CD4-positive, alpha-beta T cell treated with Interleukin-2 at 100 ng/mL for 4 hours (primary cell): ENCODE measurements at places on chromosomes 4 and X.
A peak's percentile ranks its signal among the peaks of the same experiment; 100 is the strongest.

DNA sequence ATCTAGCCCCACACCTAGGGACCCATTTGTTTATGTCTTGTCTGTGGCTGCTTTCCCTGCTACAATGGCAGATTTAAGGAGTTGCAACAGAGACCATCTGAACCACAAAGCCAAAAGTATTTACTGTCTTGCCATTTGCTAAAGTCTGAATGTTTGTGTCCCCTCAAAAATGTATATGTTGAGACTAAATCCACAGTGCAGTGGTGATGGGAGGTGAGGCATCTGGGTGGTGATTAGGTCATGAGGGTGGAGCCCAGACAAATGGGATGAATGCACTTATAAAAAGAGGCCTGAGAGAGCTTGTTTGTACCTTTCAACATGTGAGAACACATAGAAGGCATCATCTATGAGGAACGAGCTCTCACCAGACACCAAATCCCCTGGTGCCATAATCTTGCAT, 137.3 kb downstream of the TMEM144 start:
- no peak for DNase-seq

DNA sequence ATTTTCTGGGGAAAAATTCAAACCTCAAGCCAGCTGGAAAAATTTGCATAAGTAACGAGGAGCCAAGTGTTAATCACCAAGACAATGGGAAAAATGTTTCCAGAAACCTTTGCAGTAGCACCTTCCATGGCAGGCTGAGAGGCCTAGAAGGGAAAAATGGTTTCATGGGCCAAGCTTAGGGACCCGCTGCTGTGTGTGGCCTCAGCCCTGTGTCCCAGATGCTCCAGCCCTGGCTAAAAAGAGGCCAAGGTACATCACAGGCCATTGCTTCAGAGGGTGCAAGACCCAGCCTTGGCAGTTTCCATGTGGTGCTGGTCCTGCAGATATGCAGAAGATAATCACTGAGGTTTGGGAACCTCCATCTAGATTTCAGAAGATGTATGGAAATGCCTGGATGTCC, 98.3 kb upstream of the NWD2 start:
- DNase-seq: no peak

DNA sequence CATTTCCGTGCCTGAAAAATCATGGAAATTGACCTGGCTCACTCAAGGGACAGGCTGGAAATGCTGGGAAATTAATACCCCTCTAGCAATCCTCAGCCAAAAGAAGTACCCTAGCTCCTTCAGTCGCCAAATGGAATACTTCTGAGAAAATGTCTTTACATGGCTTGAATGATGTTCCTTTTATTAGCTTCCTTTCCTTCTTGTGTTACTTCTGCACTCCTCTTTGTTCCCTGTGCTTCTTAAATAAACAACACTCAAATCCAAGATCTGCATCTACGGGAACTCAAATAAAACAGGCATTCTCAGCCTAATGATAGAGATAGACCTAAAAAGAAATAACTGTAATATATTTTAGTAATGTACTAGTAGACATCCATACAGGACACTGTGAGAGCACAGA, 36.1 kb downstream of the SPARCL1 start:
- no peak for DNase-seq

DNA sequence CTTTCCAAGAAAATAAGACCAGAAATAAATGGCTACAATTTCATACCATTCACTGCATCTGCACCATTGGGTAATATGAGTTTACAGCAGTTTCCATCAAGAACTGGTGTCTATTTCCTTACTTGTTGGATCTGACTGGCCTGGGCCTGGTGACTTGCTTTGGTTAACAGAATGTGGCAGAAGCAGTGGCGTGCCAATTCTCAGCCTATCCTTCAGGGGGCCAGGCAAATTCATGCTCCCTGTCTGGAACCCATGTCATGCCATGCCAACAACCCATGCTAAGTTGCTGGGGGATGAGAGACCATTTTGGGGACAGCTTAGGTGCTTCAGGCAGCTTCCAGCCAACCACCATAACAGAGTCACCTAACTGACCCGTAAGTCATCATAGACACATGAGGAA, 656.7 kb downstream of the SPOCK3 start:
- no peak for DNase-seq

GRCh38 chr4:96352051-96352517, 512.2 kb downstream of the PDHA2 start:
- no peak for DNase-seq

DNA sequence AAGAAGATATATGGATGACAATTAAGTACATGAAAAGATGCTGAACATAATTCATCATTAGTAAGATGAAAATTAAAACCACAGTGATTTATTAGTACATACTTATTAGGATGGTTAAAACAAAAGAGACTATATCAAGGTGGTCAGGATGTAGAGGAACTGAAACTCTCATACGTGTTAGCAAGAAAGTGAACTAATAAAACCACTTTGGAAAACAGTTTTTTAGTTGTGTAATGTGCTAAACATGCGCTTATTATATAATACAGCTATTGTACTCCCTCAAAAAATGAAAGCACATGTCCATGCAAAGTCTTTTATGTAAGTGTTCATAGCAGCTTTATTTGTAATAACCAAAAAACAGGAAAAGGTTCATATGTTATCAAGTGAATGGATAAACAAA, 89.9 kb upstream of the KCTD8 start:
- DNase-seq: no peak

- DNase-seq: no peak
Observed at GRCh38 chrX:132602701-132603100, 113.9 kb upstream of the MBNL3 start.

GRCh38 chr4:142960867-142961644, 115.0 kb upstream of the INPP4B start:
- DNase-seq: no peak

DNA sequence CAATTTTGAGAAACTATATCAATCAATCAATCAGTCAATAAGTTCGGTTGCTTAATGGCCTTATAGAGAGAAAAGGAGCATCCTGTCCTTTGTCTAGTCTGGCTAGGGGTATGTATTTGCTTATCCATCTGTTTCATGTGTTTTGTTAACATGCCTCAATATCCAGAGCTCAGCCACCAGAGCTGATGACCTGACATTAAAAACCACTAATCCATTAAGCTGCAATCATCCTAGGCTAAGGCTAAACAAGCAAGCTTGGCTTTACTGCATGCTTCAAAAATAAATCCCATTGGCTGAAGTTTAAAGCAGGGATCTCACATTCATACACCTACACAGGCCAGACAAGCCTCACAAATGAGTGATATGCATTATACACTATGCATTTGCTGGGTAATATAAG, 139.7 kb downstream of the INPP4B start:
- no peak for DNase-seq

DNA sequence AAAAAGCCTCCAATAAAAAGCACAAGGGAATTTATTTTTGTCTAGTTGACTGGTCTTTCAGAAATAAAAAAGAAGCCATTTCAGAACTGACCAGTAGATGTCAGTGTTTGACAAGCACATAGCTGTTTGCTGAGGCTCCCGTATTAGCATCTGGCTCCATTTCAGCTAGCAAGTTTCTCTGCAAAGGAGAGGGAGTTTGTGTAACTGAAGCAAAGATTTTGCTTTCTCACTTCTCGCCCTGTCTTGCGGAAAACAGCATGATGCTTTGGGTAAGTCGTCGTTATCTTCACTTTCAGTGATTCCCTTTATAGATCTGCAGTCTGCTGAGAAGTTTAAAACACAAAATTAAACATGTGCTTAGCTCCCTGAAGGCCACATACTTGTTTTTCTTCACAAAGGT, 85.5 kb downstream of the CT47B1 start:
- peak; percentile 59 for DNase-seq

DNA sequence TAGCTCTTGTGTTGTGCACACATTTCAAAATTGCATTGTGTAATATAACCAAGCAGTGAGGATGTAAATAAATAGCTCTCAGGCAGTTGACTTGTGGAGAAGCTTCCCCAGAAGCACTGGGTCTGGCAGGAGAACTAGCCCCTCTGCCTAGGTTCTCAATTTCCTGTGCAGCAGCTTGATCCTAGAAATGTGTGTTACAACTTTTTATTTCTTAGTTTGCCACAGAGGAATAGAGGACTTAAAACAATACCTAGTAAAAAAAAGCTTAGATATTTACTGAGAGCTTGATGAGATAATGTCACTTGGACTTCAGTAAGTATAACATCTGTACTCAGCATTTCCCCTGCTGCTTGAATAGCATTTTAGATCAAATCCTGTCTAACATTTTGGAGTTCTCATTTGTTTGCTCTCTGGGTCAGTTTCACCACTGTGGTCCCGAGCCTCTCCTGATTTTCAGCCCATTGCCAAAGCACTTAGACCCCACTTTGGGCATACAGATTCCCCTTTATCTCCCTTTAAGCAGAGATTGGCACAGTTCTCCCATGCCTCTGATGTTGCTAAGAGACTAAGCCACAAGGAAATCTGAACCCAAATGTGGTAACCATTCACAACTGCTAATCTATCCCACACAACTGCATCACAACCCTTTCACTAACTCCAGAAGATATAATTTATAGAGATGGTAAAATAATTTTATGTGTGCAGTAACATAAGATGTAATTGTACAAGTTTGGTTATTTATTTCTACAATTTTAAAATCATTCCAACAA, 98.2 kb upstream of the NRK start:
- no peak for DNase-seq

GRCh38 chrX:9992061-9992460, 24.9 kb downstream of the CLDN34 start:
- DNase-seq: no peak

GRCh38 chr4:98383431-98384106, 122.4 kb downstream of the RAP1GDS1 start:
- no peak for DNase-seq

GRCh38 chr4:22850630-22851029, 157.9 kb downstream of the GBA3 start:
- no peak for DNase-seq

- DNase-seq: no peak
Observed at GRCh38 chrX:124506066-124506465, 159.7 kb downstream of the SH2D1A start.

DNA sequence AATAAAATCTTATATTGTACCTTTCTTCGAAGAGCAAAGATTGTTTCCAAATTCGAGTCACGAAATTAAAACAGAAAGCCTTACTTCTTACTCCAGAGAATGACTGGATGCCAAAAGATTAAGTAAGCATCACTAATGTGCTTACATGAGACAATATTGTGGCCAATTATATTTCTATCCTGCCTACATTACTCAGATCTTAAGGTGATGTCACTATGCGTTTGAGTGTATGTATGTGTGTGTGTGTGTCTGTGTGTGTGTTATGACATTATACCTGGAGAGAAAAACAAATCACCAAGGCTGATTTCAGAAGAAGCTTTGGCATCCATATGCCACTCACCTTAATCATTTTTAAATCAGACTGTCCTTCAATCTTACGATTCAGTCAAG, 556.3 kb downstream of the PPARGC1A start:
- DNase-seq: peak; percentile 34

- DNase-seq: no peak
Observed at GRCh38 chr4:184251670-184251980, 34.0 kb upstream of the ENPP6 start.

- DNase-seq: no peak
Observed at GRCh38 chrX:26522501-26522900, 306.5 kb downstream of the MAGEB5 start.

- DNase-seq: no peak
Observed at GRCh38 chr4:93878566-93878965, 50.0 kb downstream of the ATOH1 start.

- no peak for DNase-seq
Observed at GRCh38 chr4:93947286-93947685, 118.7 kb downstream of the ATOH1 start.

DNA sequence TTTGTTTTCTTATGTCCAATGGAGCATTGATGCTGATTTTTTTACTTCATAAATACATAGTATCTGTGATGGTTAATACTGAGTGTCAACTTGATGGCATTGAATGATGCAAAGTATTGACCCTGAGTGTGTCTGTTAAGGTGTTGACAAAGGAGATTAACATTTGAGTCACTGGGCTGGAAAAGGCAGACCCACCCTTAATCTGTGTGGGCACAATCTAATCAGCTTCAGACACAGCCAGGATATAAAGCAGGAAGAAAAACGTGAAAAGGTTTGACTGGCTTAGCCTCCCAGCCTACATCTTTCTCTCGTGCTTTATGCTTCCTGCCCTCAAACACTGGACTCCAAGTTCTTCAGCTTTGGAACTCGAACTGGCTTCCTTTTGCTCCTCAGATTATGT, 230.6 kb upstream of the SPRY1 start:
- no peak for DNase-seq

DNA sequence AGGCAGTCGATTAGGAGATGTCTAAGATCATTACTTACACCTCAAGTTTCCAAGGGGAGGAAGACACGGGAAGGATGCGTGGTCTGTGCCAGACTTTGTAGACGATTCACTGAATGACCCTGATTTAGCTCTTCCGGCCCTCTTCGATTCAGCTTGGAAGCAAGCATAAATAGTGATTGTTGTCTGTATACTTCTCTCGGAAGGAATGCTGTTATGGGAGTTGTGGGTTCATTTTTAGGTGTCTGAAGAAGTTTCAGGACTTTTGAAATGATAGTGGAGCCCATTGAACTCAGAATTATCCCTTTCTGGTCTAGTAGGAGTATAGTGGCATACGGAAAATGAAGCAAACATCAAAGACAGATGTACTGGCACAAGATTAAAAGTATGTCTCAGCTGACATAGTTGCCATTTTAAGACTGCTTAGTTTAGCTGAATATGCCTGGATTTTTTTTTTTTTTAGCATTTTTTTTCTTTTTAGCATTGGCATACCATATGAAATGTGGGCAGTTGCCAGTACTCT, 1.0 kb upstream of the ANKRD17 start:
- DNase-seq: no peak

DNA sequence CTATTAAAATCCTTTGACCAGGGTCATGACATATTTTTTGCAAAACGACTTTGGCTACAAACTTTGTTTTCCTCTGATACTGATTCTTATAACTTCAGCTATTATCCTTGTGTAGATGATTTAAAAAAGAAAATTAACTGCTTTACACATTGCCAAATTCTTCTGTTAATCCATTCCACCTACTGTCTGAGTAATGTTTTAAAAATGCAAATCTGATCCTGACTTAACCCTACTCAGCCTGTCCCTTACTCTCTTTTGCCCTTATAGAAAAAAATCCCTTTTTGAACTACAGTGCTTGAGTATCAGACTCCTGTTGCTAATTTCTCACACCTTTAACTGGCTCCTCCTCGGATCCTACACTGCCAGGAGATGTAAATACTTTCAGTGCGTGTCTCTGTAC, 723.1 kb downstream of the ADGRL3 start:
- DNase-seq: no peak

DNA sequence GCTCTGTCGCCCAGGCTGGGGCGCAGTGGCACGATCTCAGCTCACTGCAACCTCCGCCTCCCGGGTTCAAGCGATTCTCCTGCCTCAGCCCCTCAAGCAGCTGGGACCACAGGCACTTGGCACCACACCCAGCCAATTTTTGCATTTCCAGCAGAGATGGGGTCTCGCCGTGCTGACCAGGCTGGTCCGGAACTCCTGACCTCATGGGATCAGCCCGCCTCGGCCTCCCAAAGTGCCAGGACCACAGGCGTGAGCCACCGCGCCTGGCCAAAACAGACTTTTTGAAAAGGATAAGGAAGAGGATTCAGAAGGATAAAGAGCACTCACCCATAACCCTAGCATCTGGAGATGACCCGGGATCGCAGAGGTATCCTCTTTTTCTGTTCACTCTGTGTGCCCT, 224.5 kb upstream of the AGTR2 start:
- no peak for DNase-seq

GRCh38 chr4:177105536-177105935, 204.1 kb upstream of the NEIL3 start:
- no peak for DNase-seq
